ENCODE measurements at places on chromosomes 12 and 14. TPM values are rescaled to one million over a fixed set of nuclear protein-coding genes. Genes with fewer than 3 reads are reported as not detected.

- no peak for DNase-seq
These were observed 4.8 kb upstream of the AEBP2 start for GRCh38 chr12:19434538-19434937.

The LHX5 gene
- not detected for total RNA-seq

- DNase-seq, result peak; percentile 70
These were observed 30.6 kb upstream of the GALNT9 start for GRCh38 chr12:132359971-132360370.

- peak; percentile 51 for DNase-seq
These were observed 150.2 kb upstream of the CLEC14A start for GRCh38 chr14:38405851-38406635.

DNA sequence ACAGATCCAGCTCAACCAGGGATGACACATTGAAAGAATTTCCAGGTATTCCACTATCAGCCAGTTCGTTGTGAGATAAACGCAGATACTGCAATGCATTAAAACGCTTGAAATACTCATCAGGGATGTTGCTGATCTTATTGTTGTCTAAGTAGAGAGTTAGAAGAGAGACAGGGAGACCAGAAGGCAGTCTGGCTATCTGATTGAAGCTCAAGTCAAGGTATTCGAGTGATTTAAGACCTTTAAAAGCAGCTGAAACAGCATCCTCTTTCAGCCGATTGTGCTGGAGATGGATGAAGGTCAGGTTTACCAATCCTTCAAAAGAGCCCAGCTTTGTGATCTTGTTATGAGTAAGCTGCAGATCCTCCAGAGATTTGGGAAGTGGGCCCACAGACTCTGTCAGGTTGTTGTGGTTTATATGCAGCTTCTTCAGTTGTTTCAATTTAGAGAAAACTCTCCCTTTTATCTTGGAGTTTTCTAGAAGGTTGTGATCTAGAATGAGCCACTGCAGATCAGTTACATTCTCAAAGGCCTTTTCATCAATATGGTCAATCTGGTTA, 3.0 kb downstream of the LUM start:
- no peak for DNase-seq

DNA sequence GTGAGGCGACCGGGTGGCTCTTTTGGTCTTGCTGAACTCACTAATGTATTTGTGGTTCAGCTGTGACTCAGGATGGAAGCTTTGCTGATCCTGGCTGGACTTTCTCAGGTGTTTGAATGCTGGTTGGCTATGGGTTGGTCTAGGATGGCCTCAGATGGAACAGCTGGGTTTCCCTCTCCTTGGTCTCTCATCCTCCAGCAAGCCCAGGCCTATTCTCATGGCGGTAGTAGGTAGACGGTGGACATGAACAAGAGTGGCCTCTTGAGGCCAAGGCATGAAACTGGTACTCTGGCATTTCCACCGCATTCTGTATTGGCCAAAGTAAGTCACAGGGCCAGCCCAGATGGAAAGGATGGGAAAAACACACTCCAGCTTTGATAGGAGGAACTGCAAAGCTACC, 11.8 kb upstream of the POLR3B start:
- DNase-seq, result peak; percentile 47

DNA sequence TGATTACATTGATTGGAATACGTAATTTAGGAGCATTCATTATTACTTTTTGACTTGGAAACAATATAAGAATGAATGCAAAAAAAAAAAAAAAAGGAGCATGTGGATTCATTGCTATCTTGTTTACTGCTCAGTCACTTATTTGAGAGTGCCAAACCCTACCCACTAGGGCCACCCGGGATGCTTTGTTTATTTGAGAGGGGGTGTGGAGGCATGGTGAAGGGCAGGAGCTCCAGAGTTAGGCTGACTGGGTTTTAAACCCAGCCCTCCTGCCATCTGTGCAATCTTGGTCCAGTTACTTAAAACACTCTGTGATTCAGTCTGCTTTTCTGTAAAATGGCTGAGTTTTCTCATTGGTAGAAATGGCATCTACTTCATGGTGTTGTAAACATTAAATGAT, 195.2 kb downstream of the RAD51B start:
- no peak for DNase-seq

The OR4K14 gene
- not detected for total RNA-seq

DNA sequence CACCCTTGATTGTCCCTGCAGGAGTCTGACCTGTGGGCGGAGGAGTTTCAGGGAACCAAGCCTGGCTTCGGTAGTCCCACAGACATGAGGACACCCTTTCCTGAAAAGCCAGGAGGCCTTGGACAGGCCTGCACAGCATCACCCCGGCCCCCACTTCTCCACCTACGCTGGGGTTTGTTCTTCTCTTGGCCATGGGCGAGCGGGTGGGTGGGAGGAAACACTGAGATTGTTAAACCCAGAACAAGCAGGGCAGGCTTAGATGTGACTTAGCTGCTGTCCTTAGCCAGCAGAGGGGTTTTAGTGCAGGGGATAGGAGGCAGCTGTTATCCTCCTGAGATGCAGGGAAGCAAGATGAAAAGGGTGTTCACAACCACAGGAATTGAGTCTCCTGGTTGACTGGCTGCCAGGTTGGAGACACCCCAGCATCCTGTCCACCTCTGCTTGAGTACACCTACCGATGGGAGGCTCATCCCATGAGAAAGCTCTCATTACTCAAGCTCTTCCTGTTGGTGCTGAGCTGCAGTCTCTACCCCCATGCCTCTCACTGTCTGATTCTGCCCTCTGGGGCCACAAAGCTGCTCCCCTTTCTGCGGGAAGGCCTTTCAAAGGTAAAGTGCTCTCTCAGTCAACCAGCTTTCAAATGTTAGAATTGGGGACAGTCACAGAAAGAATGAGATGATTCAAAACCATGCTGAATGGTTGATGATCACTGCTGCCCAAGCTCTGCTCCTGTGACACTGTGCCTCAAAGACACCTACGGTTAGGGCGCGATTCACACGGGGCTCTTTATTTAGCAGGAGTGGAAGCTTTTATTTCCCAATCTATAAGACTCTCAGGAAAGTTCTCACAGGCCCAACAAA, 86.3 kb downstream of the IRF2BPL start:
- no peak for DNase-seq

The SLCO1B3 gene
- total RNA-seq, result not detected

The RNASE2 gene
- not detected for total RNA-seq

The INSM2 gene
- total RNA-seq, result 0.22 TPM

- peak; percentile 56 for DNase-seq
These were observed 30.0 kb upstream of the WSCD2 start for GRCh38 chr12:108099073-108099472.

- DNase-seq, result no peak
These were observed 1.4 kb downstream of the EEA1 start for GRCh38 chr12:92927436-92928281.

The GUCY2C gene
- total RNA-seq, result 0.48 TPM

The PIK3C2G gene
- total RNA-seq, result not detected

DNA sequence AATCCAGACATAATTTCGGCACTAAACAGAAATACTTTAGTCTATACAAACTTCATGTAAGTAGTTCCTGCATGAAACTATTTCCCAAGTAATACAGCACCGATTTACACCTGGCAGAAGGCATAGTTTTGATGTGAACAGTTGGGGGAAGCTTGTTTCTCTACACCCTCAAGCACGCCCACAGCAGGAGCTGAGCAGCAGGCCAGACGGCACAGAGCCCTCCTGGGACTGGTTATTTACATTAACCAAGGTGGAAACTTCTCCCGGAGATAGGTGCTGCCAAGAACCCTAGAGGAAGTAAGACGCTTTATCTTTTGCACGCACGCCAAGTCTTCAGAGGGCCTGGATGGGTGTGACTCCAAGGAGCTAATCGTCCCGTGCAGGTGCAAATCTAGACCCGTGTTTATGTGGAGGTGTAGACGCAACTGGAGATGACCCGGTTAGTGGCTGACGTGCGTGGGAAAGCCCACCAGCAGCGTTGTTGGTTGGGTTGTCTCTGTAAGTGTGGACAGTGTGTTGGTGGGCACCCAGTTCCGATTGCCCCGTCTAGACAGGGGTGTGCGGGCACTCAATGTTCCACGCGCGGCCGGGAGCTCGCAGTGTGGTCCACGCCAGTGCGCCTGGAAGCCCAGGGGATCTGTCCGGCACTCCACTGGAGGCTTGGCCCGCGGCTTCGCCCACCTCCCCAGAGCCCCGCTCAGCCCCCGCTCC, 767 bp upstream of the TCP11L2 start:
- DNase-seq, result peak; percentile 93

The IQSEC3 gene
- not detected for total RNA-seq

The FANCM gene
- 32.2 TPM for total RNA-seq

All from Karpas-422 (cell line).